ENCODE measurements at places on chromosomes 13 and 19.

- no peak for DNase-seq
Observed at GRCh38 chr19:50290011-50290410, 39.2 kb downstream of the KCNC3 start.

DNA sequence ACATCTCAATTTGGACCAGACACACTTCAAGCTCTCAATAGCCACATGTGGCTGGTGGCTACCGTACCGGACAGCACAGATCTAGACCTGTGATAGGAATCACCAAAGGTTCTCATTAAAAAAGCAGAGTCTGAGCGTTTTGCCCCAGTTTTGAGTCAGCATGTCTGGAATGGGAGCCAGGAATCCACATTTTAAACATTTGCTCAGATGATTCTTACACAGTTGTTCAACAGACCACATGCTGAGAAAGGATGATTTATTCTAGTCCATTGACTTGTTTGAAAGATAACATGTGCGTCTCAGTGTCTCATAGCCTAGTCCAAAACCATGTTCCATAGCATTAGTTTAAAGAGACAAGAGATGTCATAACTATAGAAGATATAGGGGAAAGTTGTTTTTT is 53.4 kb downstream of the FLT3 start:
- no peak for DNase-seq

DNA sequence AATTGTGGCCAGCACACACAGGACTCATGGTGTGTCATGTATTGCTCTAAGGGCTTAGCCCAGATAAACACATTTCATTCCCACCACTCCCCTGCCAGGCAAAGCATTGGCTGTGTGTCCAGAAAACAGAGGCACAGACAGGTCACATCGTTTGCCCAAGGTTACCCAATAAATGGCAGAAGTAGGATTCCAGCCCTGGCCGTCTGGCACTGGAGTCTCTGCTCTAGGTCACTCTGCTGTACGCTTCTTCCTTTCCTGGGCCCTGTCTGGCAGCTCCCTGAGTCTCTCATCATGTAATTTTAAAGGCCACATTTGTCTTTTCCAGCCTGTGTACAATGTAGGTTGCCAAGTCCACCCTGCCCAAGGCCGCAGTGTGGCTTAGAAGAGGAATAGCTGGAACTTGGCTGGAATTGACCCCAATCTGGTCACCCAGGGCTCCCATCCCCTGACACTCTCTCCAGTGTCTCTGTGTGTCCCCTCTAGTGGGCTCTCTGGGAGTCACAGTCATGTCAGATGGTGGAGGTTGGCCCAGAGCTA is 264.5 kb upstream of the TSHZ3 start:
- no peak for DNase-seq

DNA sequence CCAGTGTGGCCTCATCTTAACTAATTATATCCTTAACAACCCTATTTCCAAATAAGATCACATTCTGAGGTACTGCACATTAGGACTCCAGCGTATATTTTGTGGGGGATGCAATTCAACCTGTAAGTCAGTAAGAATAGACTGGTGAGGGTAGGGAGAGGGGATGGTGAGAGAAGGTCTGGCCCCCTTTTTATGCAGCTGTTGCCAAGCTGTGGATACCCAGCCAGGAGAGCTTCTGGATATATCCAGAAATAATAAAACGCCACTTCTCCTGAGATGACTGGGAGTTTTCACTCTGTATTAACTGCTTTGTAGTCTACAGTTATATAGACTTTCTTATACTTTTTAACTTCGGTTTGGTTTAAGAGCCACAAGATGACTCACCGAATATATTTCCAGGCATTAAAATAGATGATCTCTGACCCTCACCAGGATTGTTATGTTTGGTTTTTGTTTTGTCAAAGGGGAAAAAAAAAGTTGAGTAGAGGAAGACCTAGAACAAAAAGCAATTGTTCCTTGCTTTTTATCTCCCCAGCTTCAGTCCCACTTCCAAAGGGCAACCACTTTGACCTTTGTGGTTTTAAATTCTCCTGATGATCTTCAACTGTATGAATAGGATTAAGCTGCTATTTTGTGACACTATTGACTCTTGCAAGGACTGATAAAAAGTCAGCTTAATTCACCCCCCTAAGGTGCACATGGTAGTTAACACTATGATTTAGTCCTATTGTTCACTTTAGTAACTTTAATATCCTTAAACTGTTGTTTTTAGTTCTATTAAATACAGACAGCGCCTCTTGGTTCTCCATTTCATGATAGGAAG is 3.1 kb upstream of the NEK3 start:
- DNase-seq, result peak; percentile 44

DNA sequence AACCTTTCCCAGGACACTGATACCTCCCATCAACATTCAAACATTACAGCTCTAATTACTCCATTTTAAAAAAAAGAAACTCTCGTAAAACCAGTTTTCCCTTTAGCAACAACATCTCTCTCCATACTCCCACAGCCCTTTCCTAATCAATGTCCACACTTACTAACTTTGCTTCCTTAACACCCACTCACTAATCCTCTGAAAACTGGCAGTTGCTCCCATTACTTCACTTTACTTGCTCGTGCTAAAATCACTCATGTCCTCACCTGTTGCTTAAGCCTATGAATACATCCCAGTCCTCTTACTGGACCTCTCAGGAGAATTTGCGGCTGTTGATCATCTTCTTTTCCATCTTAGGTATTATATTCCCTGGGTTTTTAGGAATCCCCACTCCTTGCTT is 44.8 kb downstream of the RBM26 start:
- DNase-seq, result no peak

DNA sequence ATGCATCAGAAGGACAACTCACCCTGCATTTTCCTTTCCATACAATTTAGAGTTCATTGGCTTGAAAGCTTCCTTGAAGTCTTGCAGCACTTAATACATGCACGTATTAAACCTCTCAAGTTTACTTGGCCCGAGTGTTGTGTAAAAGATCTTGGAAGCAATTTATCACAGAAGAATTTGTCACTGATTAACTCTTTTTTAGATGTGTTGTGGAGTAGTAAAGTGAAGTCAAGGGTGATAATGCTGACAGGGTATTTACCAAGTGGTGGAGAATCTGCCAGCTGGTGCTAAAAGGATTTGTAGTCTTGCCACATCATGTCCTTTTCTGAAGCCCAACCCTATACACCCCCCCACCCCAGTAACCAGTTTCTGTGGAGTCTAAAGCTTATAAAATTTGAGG is 421.0 kb upstream of the MIR17HG start:
- no peak for DNase-seq

- peak; percentile 81 for DNase-seq
Observed at GRCh38 chr13:99067159-99067985, 89.5 kb upstream of the DOCK9 start.

DNA sequence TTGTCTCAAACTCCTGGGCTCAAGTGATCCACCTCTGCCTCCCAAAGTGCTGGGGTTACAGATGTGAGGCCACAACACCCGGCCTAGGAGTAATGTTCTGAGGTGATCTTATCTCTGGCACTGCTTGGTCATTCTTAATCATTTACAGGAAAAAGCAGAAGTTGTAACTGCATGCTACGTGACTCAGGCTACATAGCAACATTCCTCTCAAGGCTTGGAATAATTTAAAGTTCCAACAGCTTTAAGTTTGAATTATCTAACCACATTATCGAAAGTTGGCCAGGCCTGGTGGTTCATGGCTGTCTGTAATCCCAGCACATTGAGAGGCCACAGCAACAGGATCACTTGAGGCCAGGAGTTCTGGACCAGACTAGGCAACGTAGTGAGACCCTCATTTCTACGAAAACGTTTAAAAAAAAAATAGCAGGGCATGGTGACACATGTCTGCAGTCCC is 3.9 kb upstream of the B9D2 start:
- DNase-seq, result peak; percentile 62

- no peak for DNase-seq
Observed at GRCh38 chr19:12745166-12745897, 6.3 kb upstream of the BEST2 start.

GRCh38 chr13:113638806-113639205 is 19.2 kb downstream of the ATP4B start:
- peak; percentile 48 for DNase-seq

DNA sequence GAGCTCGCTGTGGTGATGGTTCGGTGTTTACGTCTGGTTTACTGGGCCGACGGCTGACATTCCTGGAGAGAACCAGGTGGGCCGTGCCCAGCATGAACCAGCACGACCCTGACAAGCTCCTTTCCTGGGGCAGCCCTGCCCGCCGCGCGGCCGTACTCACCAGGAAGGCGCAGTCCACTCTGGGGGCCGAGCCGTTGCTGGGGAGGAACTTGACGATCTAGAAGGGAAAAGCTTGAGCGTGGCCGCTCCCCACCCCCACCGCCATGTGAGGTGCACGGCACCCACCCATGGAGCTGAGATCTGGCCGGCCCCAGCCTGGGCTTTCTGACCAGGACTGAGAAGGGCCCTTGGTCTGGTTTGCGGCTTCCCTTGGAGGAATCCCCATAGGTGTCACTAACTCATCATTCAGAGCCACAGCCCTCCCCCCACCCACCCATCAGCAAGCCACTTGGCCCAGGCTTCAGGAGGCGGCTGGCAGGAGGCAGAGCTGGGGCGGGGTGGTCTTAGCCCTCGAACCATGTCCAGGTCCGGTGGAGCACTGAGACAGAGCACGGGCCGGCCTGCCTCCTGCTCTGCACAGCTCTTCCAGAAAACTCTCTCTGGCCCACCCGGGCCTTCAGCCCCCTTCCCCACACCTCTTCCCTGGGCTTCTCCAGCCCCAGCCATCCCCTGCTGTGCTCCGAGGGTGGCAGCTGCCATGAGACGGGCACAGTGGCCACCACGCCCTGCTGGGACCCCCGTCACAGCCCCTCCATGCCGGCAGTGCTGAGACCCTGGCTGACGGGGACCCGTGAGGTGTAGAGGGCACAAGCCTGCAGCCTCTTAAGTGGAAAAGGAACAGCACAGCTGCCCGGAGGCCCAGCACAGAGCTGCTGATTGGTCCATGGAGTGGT is 6.2 kb downstream of the ATP4B start:
- DNase-seq, result no peak

- DNase-seq, result no peak
Observed at GRCh38 chr13:52033039-52033438, 8.5 kb downstream of the UTP14C start.

GRCh38 chr13:73933795-73934194 is 200.4 kb downstream of the KLF12 start:
- DNase-seq, result peak; percentile 2

GRCh38 chr13:20891034-20891433 is 11.5 kb downstream of the XPO4 start:
- no peak for DNase-seq

GRCh38 chr13:65336916-65337315 is 1893.2 kb downstream of the PCDH9 start:
- DNase-seq, result no peak

DNA sequence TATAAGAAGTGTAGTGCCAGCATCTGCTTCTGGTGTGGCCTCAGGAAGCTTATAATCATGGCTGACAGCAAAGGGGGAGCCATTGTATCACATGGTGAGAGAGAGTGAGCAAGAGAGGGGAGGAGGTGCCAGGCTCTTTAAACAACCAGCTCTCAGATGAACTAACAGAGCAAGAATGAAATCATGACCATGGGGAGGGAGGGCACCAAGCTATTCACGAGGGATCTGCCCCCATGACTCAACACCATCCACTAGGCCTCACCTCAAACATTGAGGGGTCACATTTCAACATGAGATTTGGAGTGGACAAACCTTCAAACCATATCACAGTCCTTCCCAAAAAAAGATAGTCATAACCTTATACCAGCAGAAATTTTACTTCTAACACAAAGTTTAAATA is 174.0 kb downstream of the GPC5 start:
- no peak for DNase-seq

DNA sequence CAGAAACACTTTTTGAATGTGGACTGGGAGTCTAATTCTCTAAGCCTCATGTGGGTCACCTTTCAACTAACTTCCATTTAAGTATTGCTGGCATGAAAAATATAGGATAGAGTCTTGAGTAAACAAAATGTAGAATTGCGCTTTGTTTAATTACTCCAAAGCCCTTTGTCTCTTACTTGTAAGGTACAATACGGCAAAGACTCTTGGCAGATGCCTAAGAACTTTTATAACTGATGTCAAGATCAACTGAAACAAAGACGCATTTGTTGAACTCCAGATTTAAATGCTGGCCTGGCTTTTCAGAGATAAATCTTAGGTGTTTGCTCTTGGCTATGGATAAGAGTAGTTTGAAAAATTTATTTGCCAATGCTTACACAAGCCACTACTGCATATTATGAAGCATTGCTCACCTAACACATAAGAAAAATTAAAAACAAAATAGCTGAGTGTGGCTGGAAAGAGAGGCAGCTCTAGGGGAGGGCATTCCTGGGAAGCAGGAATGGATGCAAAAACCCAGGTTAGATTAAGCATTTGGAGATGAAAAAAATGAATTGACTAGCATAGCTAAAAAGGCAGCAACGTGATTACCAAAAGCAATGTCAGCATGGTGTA is 107.3 kb upstream of the STARD13 start:
- DNase-seq, result no peak

DNA sequence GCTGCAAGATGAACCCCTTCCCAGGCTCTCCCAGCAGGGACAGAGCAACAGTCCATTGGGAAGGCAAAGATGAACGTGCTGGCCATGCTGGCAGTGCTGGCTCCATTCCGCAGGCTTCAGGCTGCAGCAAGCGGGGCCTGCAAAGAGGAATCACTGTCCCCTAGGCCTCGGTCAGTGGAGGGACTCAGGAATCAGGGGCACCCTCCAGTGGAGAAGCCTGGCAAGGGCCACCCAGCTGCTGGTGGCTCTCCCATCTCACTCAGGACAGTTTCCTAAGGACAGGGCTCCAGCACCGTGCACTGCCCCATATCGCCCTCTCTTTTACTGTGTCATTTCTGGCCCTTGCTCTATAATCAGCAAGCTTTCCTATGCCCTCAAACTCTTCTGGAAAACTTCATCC is 498.6 kb downstream of the EFNB2 start:
- DNase-seq, result no peak

DNA sequence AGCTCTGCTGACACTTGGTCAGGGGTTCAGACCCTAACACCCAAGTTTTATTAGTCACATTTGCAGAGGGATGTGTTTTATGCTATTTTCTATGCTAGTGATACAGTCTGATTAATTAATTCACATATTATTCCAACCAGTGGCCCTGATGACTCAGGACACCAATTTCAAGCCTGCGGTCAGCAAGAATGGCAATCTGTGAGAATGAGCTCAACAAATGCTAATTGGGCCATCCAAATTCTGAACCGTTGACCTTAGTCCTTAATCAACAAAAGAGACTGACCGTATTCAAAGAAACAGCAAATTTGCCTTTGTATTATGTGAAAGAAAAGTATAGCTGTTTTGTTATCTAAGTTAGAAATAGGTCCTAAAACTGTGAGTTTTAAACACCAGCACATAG is 9.6 kb upstream of the KL start:
- no peak for DNase-seq

- no peak for DNase-seq
Observed at GRCh38 chr13:23445794-23446193, 12.3 kb upstream of the SACS start.

- DNase-seq, result no peak
Observed at GRCh38 chr19:6032381-6032780, 54.4 kb upstream of the RANBP3 start.

GRCh38 chr13:41751734-41752445 is 209.0 kb downstream of the VWA8 start:
- DNase-seq, result no peak

GRCh38 chr13:86765462-86765861 is 905.7 kb upstream of the SLITRK5 start:
- DNase-seq, result no peak

- no peak for DNase-seq
Observed at GRCh38 chr19:44069415-44069814, 2.5 kb upstream of the ZNF284 start.

GRCh38 chr13:107203146-107203847 is 635.4 kb upstream of the ARGLU1 start:
- DNase-seq, result peak; percentile 55

Measured in SJSA1 (cell line).